ENCODE measurements at places on chromosomes 5 and 9.

GRCh38 chr9:130117816-130118632 lies 54.2 kb upstream of the NCS1 start:
- no peak for DNase-seq

GRCh38 chr5:71454913-71455312 lies 538 bp upstream of the BDP1 start:
- DNase-seq: no peak

GRCh38 chr9:123796094-123796493 lies 133.8 kb downstream of the DENND1A start:
- DNase-seq: no peak

DNA sequence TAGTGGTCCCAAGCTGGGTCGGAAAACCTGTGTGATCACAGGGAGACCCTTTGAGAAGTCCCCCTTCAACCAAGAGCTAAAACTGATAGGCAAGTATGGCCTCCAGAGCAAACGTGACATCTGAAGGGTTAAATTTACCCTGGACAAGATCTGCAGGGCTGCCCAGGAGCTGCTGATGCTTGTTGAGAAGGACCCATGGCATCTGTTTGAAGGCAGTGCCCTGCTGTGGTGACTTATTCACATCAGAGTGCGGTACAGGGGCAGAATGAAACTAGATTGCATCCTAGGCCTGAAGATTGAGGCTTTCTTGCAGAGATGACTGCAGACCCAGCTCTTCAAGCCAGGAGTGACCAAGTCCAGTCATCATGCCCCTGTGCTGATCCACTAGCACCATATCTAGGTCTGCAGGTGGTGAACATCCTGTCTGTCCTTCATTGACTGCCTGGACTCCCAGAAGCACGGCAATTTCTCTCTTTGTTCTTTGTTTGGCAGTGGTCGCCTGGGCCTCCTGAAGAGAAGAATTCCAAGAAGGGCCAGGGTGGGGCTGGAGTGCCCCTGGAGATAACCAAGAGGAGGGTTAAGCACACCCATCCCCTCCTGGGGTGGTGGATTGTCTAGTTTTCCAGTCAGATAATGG lies 25.7 kb upstream of the CHD1 start:
- DNase-seq: no peak

GRCh38 chr5:101611039-101611438 lies 685.0 kb downstream of the SLCO4C1 start:
- DNase-seq: no peak

DNA sequence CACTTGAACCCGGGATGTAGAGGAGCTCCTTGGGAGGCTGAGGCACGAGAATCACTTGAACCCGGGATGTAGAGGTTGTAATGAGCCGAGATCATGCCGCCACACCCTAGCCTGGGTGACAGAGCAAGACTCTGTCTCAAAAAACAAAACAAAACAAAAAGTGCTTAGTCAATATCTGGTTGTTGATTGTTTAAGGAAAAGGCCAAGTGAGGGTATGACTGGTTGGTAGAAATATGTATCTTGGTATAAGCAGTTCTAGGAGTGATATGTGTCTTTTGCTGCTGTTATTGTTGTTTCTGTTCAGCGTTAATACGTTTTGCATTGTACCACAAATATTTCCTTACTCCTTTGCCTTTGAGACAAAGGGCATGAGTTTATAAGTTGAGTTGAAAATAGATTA lies 210.7 kb upstream of the DMRT1 start:
- DNase-seq: no peak

GRCh38 chr9:98907055-98907454 lies 36.7 kb upstream of the COL15A1 start:
- no peak for DNase-seq

GRCh38 chr9:96256800-96257199 lies 45.2 kb downstream of the HSD17B3 start:
- peak; percentile 87 for DNase-seq

GRCh38 chr5:75202935-75203334 lies 33.7 kb downstream of the ANKRD31 start:
- DNase-seq: no peak

DNA sequence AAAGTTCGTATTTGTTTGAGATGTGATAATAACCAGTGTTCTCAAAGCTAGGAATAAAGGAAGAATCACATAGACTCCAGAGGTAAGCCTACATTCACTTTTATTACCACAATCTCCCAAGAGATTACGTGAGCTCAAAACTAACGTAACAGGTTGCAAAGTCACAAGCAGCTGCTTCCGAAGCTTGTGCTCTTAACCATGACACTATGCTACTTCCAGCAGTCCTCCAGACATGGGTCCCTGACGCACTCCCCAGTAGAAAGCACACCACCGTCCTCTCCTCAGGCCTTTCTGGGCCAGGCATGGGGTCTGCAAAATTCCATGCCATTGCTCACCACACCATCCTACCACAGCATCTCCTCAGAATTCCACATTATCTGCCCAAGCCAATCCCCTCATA lies 84.6 kb downstream of the PAX5 start:
- DNase-seq: no peak
